ENCODE measurements at places on chromosomes 12 and 14.

GRCh38 chr14:90727082-90727481, 89.1 kb downstream of the TTC7B start:
- no peak for DNase-seq

GRCh38 chr12:110286623-110287022, 5.6 kb downstream of the ATP2A2 start:
- DNase-seq, result no peak

GRCh38 chr12:76568130-76568529, 8.6 kb upstream of the OSBPL8 start:
- no peak for DNase-seq

DNA sequence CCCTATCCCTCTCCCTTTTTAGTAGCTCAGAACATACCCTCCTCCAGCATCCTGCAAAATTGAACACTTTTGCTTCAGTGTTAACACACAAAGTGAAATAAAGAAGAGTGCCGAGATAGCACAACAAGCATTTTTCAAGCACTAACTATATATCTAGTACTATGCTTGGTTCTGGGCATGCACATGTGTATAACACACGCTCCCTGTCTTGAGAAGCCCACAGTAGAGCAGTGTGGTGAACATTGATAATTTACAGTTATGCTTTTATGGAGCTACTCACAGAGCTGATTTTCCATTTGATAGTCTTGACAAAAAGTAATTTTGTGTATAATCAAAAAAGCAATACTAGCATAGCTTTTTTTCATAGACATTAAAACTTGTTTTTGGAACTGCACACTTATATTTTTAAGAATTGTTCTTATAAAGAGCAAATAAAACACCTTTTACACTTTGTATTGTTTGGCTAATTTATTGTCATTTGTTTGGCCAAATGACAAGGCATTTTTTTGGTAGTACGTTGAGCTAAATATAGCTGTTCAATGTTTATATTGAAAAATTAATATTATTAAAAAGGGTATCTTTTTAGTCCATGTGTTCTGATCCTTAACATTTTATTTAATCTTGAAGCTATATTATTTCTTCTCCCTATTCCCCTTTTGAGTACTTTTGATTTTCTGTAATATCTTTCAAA, 39.7 kb downstream of the LEMD3 start:
- no peak for DNase-seq

- DNase-seq, result no peak
Observed at GRCh38 chr14:73261520-73262426, 24.5 kb downstream of the PAPLN start.

DNA sequence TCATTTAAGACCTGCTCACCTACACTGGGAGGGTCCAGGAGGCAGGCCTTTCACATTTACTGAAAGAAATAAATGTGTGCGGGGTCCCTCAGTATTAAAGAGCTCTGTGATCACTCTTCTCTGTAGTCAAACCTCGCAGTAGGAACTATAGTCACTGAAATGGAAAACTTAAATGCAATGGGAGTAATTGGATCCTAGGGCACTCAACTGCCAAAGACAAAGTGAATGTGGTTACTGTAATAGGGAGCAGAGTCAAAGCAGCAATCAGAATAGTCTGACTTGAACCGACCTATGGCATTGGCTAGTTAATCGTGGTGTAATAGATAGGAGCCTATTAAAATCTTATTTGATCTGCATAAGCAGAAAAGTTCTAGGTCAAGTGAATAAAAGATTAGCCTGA, 26.6 kb upstream of the DYRK2 start:
- DNase-seq, result no peak

- no peak for DNase-seq
Observed at GRCh38 chr12:39874785-39875184, 231.1 kb downstream of the SLC2A13 start.

- DNase-seq, result peak; percentile 66
Observed at GRCh38 chr12:52213564-52214420, 19.3 kb upstream of the KRT7 start.

GRCh38 chr12:112309797-112310196, 72.4 kb downstream of the HECTD4 start:
- no peak for DNase-seq

- DNase-seq, result no peak
Observed at GRCh38 chr12:67732857-67733256, 84.3 kb downstream of the DYRK2 start.

DNA sequence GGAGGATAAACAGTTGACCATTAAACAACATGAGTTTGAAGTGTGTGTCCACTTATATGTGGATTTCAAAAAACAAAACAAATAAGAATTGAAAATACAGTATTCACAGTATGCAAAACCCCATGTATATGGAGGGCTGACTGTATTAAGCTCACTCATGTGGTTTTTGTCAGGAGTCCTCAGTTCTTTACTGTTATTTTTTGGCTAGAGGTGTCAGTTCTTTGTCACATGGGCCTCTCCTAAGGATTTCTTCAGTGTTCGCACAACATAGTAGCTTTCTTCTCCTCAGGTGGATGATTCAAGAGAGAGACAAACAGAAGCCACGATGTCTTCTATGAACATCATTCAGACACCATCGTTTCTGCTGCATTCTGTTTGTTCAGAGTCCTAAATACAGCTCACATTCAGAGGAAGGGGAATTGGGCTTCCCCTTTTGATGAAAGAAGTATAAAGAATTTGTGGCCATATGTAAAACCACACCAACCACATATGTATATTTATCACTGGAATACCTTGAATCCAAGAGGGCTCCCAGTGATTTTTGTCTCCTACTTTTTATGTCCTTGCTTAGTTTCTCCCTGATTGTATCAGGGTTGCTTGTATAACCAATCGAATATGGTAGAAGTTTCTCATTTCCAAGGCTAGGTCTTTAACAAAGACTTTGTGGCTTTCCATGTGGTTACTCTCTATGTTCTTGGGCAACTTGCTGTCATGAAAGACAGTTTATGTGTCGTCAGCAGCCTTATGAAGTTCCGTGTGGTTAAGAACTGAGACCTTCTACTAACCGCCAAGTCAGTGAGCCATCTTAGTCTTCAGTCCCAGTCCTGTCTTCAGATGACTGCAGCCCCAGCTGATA, 18.9 kb downstream of the MNAT1 start:
- no peak for DNase-seq

DNA sequence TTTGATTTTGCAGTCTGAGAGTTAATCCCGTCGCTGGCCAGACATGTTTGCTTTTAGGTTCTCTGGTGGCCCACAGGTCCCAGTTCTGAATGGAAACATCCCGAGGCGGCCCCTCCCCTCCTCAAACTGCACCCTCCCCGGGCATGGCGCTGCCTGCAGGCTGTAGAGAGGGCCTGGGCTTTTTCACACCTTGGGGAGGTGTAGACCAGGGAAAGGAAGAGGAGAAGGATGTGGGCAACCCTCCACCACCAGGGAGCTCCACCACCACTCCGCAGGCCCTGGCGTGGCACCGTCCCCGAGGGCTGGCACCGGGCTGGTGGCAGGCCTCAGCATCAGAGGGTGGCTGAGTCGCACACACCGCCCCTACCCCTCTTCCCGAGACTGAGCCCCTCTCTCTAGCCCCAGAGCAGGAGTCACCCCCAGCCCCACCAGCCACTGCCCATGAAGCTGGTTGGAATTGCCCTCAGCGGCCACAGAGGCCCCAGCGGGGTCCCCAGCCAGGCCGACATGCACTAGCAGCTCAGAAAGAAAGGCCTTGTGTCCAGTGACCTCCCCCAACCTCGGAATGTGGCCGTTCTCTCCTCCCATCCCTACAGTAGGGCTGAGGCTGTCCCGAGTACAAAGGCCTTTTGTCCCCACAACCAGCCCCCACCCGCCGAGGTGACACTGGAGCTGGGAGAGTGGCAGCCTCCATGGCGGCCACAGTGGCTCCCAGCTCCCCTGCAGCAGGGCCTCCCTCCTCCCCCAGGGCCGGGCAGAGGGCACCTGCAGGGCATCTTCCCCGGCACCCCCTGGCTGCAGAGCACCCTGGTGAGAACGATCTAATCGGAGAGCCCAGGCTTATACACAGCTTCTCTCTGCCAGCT, 23.5 kb upstream of the INF2 start:
- DNase-seq, result no peak

- no peak for DNase-seq
Observed at GRCh38 chr14:51652168-51653078, 713 bp downstream of the FRMD6 start.

DNA sequence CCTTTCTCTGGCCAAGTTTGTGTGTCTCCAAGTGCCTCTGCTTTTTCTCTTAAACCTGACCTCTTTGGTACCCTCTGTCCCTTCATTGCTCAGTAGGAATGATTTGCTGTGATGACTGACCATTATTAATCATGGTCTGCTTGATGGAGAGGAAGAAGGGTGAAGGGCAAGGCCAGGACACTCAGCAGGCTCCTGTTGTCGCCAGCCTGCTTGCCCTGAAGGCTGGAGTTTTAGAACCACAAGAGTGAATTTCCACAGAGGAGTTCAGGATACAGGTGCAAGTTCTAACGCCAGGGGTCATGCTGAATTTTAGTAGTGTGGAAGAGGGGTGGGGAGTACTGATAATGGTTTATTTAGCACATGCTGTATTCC, 2.8 kb upstream of the ITGA5 start:
- no peak for DNase-seq

GRCh38 chr14:68278576-68279436, 459.2 kb downstream of the RAD51B start:
- DNase-seq, result no peak

- DNase-seq, result no peak
Observed at GRCh38 chr12:15738438-15739015, 50.7 kb downstream of the EPS8 start.

DNA sequence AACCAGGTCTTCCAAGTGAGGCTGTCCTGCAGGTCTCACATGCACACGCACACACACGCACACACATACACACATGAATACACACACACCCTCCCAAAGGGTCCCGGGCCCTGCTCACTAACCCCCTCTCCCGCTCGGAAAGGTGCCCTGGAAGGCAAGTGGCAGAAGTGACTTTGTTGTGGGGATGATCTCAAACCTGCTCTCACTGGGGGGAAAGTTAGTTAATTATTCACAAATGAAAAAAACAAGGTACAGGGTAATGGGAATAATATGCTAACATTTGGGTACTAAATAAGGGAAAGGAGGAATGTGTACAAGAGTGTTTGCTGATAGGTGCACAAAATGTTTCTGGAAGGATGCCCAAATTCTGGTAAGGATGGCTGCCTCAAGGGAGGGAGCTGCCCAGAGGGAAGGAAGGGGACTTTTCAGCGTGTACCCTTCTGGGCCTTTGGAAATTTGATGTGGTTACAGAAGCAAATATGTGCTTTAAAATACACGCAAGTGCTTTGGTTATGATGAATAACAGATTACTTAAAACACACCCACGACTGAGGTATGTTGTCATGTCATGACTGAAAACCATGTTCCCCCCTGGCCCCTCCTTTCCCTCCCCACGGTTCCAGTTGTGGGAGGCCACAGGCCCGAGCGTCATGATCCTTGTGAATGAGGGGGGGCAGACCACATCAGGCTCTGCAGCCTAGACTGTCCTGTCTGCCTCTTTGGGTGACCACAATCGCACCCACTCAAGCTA, 43.3 kb upstream of the PLEKHG6 start:
- DNase-seq, result no peak

DNA sequence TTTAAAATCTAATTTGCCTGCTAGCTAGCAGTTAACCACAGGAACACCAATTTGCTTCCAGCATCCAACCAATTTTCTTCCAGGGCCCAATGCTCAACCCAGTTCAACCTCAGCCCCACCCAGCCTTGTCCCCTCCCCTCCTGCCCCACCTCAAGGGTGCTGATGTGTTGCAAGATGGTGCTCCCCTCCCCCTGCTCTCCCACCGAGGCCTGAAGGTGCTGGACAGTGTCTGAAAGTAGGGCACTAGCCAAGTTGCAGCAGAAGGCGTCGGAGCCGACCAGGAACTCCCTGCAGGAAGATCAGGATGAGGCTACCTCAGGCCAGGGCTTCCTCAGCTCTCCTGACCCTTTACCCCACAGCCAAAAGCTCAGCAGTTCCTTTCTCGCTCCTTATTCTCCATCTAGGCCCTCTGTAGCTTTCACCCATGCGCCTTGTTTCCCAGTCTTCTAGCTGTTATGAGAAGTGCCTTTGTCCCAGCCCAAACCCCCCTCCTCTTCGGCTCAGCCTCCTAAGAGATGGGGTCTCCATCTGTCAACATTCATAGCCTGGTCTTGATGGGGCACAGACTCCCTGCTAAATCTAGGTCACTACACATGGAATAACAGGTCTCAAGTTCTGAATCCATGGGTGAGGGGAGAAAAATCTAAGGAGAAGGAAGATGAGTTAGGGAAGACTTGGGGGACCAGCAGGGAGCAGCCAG, 3.6 kb downstream of the STAT6 start:
- DNase-seq, result no peak

DNA sequence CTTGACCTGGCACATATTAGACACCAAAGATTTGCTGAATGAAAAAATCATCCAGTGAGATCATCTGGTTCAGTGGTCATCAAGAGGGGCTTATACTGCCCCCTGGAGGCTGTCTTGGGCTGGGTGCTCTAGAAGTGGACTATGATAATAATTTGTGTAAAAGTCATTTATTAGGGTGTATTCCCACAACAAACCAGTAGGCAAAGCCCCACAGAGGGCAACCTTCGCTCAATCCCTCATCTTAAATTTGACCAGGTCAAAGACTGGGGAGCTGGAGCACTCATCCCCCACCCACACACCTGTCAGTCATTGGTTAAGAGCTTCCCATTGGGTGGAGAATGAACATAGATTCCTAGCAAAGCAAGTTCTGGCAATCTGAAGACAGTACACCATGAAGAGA, 20.0 kb upstream of the FICD start:
- no peak for DNase-seq

DNA sequence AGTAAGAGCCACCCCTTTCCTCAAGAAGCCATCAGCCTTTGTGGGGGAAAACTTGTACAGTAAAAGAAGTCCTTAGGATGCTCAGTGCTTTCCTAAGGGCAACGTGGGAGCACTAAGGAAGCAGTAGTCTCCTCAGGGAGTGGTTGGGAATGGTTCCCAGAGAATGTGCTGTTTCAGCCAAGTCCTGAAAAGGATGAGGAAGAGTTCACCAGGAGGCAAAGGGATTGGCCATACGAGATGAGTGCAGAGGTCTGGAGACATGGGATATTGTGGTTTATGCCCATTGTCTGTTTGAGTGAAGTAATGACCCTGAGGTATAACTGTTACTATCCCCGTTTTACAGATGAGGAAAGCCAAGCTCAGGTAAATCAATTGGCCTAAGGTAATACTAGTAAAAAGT, 86.0 kb upstream of the ATF1 start:
- no peak for DNase-seq

GRCh38 chr12:5417500-5417899, 14.4 kb upstream of the NTF3 start:
- DNase-seq, result no peak

- no peak for DNase-seq
Observed at GRCh38 chr14:29821661-29822429, 105.8 kb downstream of the PRKD1 start.

- no peak for DNase-seq
Observed at GRCh38 chr12:10194160-10194670, 15.4 kb downstream of the TMEM52B start.

DNA sequence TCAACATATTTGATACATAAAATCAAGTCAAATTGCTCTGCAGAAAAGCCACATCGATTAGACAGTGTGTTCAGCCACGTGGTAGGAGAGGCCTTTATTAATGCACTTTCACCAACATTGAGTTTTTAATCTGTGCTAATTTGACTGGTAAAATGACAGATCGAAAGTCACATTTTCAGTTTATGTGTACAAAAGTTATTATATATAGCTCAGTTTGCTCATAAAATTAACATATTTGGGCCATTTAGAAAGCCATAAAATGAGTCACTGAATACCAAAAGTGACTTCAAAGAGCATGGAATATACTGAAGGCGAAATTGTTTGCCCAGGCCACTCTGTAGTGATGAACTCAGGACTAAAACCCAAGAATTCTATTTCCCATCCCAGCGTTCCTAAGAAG, 26.0 kb downstream of the C12orf42 start:
- no peak for DNase-seq
